Mucosa of gallbladder (tissue), 1 donor: ENCODE measurements at places on chromosomes 11 and 22.

GRCh38 chr11:126700768-126701519 is 299.6 kb downstream of the KIRREL3 start:
- no peak for DNase-seq

- no peak for DNase-seq
These were observed 5.2 kb downstream of the LMNTD2 start for GRCh38 chr11:555227-555779.

DNA sequence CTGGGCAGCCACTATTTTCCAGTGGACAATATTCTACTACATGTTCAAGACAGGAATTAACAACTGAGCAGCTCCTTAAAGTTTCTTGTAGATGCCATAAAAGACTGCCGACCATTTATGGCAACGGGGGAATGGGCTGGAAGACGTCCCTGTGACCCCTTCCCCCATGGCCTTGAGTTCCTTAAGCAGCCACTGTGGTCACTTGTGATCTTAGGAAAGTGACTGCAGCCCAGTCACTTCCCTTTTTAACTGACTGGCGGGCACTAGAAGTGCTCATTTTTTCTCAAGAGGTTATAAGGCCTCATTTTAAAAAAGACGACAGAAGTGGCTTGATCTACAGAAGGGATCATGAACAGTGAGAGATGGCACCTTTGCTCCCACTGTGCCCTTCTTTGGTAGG is 153.2 kb upstream of the NARS2 start:
- DNase-seq, result no peak

DNA sequence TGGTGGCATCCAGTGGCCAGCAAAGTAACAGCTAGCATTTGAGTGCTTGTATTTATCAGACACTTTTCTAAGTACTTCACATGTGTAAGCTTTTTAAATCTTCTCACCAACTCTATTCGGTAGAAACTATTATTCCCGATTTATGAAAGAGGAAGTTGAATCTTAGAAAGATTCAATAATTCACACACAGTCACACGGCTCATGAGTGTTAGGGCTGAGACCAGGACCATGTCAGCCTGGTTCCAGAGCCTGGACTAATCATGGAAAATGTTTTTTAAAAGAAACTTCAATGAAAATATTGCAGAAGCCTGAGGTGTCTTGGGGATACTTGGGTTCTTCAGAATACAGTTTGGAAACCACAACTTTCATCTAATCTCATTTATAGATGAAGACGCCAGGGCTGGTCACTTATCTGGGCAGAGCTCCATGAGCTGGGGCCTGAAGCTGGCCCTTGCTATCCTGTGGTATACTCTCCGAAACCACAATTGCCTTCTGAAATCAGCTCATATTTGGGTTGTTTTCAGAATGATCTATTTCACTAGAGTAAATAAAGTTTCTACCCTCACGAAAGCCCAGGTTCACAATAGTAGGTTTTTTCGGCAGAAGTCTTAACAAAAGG is 4.3 kb upstream of the CRTAM start:
- DNase-seq, result no peak

DNA sequence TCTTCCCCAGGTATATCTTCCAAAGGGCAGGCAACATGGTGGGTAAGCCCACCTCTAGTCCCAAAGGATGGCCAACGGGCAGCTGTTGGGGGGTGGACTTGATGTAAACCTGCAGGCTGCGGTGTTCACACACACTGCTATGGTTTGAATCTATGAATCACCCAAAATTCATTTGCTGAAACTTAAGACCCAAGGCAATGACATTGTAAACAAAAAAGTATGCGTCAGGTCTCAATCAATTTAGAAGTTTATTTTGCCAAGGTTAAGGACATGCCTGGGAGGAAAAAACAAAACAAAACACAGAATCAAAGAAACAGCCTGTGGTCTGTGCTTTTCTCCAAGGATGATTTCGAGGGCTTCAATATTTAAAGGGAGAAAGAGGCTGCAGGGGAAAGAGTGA is 18.3 kb downstream of the RCN1 start:
- DNase-seq, result no peak

DNA sequence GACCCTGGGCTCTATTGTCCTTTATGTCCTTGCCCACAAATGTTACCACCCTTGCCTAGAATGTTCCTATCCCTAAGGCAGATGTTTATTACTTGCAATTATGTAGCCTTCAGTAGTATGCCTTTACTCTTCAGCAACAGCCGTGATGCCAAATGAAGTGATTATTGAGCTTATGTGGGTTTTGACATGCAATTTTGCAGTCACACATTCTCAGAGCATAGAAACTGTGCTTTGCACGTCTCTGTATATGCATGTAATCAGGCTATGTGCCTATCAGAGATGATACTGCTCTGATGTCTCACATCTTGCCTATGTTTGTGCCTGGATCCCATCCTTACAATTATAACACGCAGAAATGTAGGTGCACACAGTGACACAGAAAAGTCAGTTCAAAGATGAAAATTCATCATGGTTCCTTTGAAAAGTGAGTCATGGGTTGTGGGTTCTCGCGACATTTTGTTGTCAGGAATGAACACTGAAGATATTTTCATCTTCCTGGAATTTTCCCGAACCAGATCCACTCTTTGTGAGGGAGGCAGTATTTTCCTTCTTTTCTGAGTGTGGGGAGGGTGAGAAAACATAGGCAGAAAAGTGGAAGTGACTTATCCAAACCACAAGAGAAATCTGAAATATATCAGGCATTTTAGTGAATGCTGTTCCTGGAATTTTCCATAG is 81.1 kb downstream of the BMAL1 start:
- DNase-seq, result no peak

DNA sequence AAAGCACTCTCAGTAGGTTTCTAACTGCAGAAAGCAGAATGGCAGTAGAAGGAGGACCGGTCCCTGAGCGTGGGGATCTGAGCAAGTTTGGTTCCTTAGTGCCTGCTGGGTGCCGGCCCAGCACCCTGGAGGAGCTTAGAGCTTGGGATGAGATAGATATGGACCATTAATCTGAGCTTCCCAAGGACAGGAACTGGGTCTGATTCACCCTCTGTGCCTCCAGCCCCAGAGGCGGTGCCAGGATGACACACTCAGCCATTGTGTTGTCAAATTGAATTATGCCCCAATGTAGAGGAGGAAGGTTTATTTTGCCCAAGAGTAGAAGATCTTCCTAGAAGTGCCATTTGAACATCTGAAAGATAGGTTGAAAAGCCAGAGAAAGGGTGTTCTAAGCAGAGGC is 4.3 kb downstream of the ZC3H7B start:
- no peak for DNase-seq

- DNase-seq, result no peak
These were observed 70.5 kb downstream of the PACSIN2 start for GRCh38 chr22:42944409-42944808.

DNA sequence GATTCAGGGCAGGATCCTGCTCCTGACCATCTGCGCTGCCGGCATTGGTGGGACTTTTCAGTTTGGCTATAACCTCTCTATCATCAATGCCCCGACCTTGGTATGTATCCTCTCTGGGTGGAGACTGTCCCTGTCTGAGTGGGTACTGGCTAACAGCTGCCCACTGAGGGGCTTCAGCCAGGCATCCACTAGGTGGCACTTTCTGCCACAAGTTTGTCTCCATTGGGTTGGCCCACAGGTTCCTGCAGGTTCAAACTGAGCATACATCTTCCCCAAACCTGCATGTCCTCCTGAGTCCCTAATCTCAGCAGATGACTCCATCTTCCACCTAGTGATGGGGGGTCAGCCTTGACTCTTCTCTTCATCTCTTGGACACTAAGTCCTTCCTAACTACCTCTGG is 4.4 kb downstream of the SLC2A11 start:
- DNase-seq, result no peak

DNA sequence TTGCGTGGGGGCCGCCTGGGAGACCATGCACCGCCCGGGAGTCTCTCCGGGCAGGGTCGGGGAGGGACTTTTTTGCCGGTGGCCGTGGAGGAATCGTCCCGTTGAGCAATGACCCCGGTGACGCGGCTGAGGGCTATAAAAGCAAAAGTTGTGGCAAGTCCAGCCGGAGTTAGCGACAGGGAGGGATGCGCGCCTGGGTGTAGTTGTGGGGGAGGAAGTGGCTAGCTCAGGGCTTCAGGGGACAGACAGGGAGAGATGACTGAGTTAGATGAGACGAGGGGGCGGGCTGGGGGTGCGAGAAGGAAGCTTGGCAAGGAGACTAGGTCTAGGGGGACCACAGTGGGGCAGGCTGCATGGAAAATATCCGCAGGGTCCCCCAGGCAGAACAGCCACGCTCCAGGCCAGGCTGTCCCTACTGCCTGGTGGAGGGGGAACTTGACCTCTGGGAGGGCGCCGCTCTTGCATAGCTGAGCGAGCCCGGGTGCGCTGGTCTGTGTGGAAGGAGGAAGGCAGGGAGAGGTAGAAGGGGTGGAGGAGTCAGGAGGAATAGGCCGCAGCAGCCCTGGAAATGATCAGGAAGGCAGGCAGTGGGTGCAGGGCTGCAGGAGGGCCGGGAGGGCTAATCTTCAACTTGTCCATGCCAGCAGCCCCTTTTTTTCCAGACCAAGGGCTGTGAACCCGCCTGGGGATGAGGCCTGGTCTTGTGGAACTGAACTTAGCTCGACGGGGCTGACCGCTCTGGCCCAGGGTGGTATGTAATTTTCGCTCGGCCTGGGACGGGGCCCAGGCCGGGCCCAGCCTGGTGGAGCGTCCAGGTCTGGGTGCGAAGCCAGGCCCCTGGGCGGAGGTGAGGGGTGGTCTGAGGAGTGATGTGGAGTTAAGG is at the start of gene NEAT1:
Gene NEAT1 (plus strand): TSS at position 166 of the 883 bp plus-strand sequence.
- DNase-seq, result peak; percentile 96

GRCh38 chr11:65366340-65366773 is 11.8 kb downstream of the TIGD3 start:
- peak; percentile 45 for DNase-seq

- DNase-seq, result no peak
These were observed 58.9 kb downstream of the GRAMD4 start for GRCh38 chr22:46678785-46679700.

GRCh38 chr11:33685082-33685481 is 15.5 kb downstream of the C11orf91 start:
- no peak for DNase-seq

GRCh38 chr22:25008666-25009065 is 56.1 kb downstream of the KIAA1671 start:
- no peak for DNase-seq

DNA sequence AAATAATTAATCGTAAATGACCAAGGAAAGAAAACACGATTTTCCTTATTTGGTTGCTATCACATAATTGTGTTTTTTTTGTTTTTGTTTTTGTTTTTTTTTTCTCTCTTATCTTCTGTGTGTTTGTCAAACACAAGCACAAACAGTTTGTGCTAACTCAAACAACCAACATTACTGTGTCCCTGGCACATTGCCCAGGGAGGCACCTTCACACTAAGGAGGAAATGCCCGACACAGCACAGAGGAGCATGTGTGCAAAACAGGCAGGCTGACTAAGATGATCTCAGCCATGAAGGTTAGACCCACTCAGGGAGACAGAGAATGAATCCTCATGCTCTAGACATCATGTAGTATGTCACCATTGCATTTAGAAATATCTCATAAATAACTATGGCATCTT is 130.1 kb downstream of the SOX6 start:
- DNase-seq, result peak; percentile 91

- DNase-seq, result no peak
These were observed 411.0 kb upstream of the NARS2 start for GRCh38 chr11:78985663-78986062.

DNA sequence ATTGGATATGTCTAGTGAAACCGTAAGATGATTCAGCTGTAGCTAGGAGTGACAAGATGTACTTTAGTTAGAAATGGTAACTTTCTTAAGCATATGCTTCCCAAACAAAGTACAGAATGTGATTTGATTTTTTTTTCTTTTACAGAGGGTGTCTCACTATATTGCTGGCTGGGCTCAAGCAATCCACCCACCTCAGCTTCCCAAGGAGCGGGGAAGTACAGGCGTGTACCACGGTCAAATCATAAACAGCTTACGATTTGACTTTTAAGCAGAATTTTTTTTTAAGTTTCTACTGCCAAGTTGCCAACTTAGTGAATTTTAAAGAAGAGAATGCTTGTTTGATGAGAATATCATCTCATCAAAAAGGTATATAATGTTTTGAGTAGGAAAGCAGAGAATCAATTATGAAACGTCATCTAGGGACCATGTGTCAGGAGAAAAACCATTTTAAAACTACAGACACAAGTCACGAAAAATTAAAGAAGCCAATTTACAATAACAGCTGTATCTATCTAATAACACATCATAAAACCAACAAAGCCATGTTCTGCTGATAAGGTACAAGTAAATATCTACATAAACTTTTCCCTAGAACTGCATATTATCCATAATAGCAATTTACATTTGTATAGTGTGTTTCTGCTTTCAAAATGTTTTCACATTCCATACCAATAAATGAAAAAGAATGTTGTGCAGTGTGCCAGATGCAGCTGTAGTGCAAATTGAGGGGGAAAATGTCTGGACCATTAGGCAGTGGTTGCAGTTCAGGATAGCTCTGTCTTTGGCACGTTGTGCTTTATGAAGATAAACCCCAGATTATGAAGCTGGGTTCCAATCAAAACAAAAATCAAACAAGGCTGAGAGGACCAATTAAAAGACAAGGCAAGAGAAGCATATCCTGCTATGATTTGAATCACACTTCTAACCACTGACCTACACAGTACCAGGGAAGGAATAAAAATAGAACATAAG is 33.7 kb upstream of the USP47 start:
- no peak for DNase-seq

DNA sequence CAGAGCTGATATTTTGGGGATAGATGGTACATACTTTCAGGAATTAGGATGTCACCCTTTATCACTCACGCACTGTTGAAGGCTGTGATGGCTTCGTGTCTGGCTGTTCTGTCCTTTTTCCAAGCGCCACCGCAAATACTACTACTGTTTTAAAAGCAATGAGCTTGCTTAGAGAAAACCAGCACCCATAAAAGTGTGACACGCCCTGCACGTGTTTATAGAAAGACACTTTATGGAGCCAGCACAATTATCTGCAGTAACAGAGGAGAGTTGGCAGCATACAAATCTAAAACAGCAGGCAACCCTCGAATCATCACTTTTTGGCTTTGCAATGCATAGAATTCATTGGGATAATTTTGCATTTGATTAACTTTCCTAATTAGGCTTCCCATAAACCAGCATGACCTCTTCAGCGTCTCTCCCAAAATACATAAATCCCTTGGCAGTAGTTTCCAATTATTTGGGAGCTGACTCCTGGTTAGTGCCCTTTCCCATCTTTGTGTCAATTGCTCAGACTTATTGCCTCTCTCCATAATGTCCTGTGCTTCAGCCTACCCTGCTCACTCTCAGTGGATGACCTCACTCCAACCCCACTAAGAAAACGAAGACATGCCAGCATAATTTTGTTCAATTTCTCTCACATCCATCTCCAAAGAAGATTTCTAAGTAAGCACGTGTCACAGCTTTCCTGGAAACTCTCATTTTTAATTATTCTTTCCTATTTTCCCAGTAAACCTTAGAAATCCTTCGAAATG is 118.7 kb upstream of the LARGE1 start:
- DNase-seq, result no peak

GRCh38 chr11:134552749-134553148 is 140.7 kb upstream of the B3GAT1 start:
- no peak for DNase-seq

- no peak for DNase-seq
These were observed 98.9 kb upstream of the TP53AIP1 start for GRCh38 chr11:129041611-129042018.
